Effector CD8-positive, alpha-beta T cell (primary cell): ENCODE measurements at places on chromosomes 3 and 15.

- DNase-seq: no peak
Measured at GRCh38 chr3:117217355-117217754, 507.8 kb downstream of the TUSC7 start.

- no peak for DNase-seq
Measured at GRCh38 chr15:29097168-29097567, 172.5 kb downstream of the NSMCE3 start.

- no peak for DNase-seq
Measured at GRCh38 chr3:153974614-153975013, 146.6 kb upstream of the ARHGEF26 start.

- no peak for DNase-seq
Measured at GRCh38 chr3:21062831-21063294, 688.1 kb downstream of the ZNF385D start.

DNA sequence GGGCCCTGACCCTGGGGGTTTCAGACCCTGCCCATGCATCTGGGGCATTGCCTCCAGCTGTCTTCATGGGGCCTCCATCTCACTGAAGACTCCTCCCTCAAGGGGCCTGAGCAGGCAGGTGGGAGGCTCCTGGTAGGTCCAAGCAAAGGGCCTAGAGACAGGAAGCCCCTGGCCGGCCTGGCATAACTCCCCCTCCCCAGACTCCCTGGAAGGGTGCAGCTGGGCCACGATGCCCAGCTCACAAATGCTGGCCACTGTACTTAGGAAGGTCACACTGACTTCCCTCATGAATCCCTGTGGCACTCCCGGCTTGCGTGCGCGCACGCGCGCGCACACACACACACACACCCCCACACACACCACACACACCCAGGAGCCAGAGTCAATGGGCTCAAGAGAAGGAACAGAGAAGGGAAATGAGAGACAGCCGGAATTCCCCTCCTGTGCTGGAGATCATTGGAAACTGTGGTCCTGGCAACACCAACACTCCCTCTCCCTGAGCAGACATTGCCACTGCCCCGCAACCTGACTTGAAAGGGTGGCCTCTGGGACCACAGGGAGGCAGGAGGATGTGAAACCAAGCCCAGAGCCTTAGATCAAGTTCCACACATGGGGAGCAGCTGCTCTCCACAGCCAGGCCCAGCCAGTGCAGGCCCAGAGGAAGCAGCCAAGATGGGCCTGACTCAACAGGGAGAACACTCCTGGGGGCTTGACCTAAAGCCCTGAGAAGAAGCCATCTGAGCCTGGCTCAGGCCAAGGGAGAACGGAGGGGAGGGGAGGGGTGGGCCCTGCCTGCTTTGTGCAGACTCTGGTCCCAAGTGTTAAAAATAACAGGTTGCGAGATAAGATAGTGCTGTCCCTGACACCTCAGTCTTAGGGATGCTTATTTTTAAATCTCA lies 69.7 kb downstream of the SCN5A start:
- DNase-seq: no peak

DNA sequence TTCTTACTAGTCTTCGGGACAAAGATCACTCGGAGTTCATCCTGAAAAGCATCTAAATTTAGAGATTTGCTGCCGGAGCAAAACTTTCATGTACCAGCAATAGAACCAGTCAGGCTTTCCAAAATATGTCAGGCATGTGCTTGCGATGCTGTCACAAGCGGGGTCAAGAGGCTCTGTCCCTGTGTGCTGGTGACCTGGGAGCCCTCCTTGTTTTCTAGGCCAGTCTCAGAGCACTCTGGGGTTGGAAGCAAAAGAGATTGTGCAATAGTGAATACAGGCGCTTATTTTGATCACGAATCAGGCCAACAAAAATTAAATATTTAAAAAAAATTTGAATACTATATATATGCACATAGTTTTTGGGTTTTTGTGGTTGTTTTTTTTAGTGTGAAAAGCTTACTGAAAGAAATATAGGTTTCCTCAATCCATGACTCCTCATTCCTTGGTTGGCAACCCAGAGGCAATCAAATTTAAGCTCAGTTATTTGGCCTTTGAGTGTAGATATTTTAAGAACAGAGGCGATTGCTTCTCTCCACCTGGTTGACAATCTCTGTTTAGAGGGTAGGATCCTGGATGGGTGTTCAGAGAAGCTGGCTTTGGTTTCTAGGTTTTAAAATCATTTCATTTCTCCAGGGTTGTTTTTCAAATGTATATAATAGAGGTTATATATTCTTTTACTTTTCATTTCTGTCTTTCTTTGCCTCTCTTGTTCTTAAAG lies 8.4 kb upstream of the KLHL24 start:
- no peak for DNase-seq

DNA sequence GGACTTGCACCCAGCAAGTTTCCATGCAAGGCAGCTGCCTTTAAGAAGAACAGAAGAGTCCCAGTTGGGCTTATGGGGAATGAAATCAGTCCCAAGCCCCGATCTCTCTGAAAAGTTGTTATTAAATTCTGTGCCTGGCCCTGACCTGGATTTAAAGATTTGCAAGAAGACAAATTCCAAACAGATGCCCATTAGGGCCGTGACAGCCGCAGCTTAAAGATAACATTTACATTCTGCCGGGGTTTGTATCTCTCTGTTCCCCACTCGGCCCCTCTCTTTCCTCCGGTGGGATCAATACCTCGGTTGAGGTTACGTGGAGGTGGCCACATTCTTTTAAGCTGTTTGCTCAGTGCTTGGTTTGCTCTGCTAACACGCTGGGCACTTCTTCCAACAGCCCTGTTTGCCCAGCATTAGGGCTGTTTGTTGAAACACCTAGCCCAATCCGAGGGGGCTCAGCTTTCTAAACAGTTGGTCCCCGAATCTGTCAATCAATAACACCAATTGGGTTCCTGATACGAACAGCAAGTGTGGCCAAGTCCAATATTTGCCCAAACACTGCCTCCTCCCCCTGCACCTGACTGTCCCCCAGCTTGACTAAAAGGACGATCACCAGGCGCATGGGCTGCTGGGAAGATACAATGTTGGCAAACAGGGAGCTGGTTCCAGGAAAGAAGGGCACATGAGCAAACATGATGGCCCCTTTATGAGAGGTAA lies 108.6 kb downstream of the RPLP1 start:
- DNase-seq: no peak

GRCh38 chr15:90261811-90262210 lies 3.7 kb upstream of the NGRN start:
- no peak for DNase-seq

DNA sequence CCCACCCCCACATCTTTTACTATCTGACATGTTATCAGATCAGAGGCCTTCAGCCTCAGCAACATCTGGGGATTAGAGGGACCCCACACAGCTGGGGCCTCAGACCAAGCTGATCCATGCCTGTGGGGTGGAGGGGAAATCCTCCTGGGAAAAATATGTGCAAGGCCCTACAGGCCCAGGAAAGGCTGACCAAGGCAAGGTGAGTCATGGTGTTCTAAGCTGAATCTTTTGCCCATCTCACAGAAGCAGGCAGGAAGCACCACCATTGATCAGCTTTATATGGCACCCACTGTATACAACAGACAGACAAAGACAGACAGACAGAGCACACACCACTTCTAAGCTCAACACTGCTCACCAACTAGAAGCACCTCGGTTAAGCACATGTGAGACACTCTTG lies 12.4 kb upstream of the PARP6 start:
- no peak for DNase-seq

DNA sequence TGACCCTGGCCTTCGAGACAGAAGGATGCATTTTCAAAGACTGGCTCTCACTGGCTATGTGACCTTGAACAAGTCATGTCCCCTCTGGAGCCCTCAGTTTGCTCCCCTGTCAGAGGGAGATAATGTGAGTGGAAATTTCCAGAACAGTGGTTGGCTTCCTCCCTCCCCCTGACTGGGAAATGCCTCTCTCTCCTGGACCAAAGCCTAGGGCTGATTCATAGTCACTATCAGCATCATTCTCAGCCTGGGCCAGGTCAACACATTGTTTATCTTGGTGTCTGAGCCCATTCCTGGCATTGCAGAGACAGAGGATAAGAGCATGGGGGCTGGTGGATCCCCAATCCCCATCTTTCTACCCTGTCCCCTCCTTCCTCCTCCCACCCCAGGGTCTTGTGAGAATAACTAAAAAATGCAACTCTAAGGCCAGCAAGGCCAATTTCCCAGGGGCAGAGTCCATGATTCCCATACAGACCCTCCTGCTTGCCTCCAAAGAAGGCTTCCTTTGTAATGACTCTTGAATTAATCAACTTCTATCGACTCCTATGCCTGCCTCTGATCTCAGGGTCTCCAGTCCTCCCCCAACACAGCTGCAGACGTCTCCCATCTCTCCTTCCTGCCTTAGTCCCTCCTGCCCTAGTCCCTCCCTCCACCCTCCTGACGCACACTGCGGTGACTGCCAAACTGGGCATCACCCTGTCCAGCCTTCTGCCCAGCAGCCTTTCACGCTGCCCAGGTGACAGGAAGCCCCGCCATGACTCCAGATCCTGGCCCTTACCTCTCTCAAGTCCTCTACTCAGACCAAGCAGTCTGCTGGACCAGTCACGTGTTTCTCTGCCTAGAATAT lies 35.4 kb upstream of the CORO2B start:
- no peak for DNase-seq

DNA sequence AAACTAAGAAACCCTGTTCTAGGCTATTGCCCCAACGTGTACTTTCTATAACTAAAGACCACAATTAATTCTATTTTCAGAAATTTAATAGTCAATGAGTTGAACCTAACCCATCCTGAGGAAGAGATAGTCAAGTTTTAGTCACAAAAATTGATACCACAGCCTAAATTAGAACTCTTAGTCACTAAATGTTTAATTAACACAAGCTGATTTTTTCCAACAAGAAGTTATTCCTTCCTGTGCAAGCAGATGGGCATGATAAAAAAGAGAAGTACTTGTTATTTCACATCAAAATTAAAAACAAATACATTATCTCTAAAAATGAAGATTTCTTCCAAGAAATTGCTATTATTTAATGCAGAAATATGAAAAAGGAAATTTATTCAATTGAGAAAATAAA lies 38.4 kb upstream of the TERB2 start:
- no peak for DNase-seq

GRCh38 chr15:31483053-31483985 lies 156.7 kb downstream of the KLF13 start:
- DNase-seq: no peak

- DNase-seq: no peak
Measured at GRCh38 chr3:123283657-123284398, 82.1 kb downstream of the SEC22A start.

DNA sequence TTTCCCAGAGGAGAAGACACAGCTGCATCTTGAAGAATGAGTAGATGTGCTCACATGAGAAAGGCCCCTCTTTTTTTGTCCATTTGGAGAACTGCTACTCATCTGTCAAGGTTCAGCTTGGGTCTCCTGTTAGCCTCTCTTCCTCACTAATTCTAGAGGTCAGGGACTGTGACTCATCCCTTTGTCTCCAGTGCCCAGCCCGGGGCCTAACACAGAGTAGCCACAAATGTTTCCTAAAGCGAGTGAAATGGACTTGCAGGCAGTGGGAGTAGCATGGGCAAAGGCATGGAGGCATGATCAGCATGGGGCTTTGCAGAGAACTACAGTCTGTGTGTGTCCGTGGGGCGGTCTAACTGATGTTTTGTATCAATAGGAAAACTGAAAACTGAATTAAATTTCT lies 33.9 kb upstream of the MRPS22 start:
- DNase-seq: no peak

DNA sequence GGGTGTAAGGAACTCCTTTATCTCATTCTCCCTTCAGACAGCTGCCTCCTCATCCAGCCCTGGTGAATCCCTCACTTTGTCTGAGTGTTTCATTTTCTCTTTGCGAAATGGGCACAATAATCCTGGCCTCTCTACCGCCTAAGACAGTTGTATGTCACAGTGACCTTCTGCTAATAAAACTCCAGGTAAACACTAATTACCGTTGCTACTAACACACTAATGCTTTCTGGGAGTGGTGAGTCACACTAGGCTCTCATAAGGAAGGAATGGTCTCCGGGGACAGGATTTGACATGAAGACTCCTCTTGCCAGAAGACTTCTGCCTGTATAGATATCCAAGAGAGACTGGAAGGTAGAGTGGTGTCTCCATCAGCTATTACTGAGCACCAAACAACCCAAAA lies 71.7 kb upstream of the SNRK start:
- DNase-seq: no peak

- DNase-seq: no peak
Measured at GRCh38 chr15:29682361-29682760, 139.9 kb downstream of the TJP1 start.

- no peak for DNase-seq
Measured at GRCh38 chr3:160665784-160666526, 11.0 kb upstream of the ARL14 start.

DNA sequence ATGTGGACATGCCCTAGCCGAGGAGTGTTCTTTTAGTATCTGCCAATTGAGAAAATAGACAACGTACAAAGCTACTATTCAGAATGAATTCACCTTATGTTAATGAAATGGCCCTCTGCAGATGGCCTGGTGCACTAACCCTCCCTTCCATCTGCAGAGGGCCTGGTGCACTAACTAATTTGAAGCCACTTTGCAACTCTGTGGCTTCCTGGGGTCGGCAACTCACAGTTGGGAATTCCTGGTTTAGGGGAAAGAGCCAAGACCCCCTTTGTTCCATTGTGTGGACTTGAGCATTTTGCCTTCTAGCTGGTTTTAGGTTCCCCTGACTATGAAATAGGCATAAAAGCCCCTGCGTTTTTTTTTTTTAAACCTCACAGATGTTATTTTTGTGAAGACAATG lies 204.3 kb upstream of the UBE3A start:
- DNase-seq: no peak

DNA sequence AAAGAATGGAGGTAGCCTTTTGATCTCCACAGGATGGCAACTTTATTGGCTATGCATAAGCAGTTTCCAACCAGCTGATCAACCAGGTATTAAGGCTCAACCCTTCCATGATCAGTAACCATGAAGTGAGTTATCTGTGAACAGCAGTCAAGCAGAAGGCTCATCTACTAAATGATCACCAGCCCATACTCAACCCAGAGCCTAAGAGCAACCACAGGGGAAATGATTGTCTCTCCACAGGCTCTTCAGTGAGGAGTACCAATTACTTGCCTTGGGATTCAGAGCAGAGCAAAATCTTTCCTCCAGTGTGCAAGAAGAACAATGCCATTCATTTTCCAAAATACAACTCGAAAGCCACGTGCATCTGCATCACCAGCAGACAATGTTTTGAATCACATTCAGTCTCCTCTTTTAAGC lies 754.8 kb downstream of the ROBO1 start:
- DNase-seq: no peak

- no peak for DNase-seq
Measured at GRCh38 chr3:159565313-159565712, 423.3 kb upstream of the IL12A start.

GRCh38 chr3:171266034-171266739 lies 194.0 kb downstream of the TNIK start:
- no peak for DNase-seq

- no peak for DNase-seq
Measured at GRCh38 chr3:138329984-138330293, 288 bp upstream of the NME9 start.

DNA sequence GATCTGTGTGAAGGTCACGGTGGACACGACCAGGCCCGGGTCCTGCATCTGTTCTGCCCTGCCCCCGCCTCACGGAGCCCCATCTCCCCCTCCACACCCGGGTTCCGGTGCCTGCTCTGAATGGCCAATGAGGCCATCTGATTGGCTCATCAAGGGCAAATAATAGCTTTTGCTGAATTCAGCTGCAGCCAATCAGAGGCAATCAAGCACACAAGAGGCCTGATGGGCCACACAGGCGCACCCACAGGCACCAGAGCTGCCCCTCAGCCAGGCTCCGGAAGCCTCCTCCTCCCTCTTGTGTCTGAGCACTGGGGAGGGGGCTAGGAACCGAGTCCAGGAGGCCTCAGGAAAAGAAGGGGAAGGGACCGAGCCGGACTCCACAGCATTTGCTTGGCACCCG lies 49.5 kb downstream of the CACNA2D2 start:
- no peak for DNase-seq

GRCh38 chr3:84789961-84790360 lies 168.8 kb upstream of the CADM2 start:
- DNase-seq: no peak
